Stimulated activated CD4-positive, alpha-beta T cell treated with anti-CD3 and anti-CD28 coated beads, Interleukin-4, amount 100 ng/mL, for 1 hour (primary cell): ENCODE measurements at places on chromosomes 1 and 21.

GRCh38 chr1:164868990-164869389 lies 310.0 kb downstream of the PBX1 start:
- DNase-seq, result no peak

- DNase-seq, result no peak
Observed at GRCh38 chr1:92167151-92167550, 50.6 kb upstream of the C1orf146 start.

- DNase-seq, result no peak
Observed at GRCh38 chr21:26966649-26967061, 233 bp downstream of the ADAMTS5 start.

GRCh38 chr21:31900121-31900895 lies 27.5 kb downstream of the HUNK start:
- DNase-seq, result no peak

- DNase-seq, result no peak
Observed at GRCh38 chr21:31351438-31351837, 7.4 kb upstream of the TIAM1 start.

- DNase-seq, result no peak
Observed at GRCh38 chr1:201602413-201603265, 63.7 kb downstream of the NAV1 start.

- DNase-seq, result no peak
Observed at GRCh38 chr1:32758795-32759430, 56.3 kb upstream of the SYNC start.

- no peak for DNase-seq
Observed at GRCh38 chr1:239511875-239512274, 125.5 kb downstream of the CHRM3 start.

DNA sequence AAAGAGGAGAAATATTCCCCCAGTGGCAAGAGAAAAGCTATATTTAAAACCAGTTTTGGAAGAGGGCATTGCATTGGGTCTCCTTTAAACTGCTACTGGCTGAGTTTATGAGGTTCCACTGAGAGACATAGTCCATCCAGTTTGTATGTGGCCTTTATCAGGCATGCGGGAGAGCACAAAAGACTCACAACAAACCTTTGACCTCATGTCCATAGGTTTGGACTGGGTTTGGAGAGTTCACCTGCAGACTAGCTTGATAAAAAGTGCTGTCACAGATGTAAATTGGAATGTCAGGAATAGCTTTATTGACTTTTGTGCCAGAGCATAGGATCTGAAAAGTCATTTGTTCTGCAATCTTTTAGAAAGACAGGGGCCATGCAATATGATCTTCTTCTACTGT lies 131.0 kb upstream of the NRIP1 start:
- DNase-seq, result no peak

GRCh38 chr1:179380299-179380698 lies 14.5 kb downstream of the AXDND1 start:
- no peak for DNase-seq

- peak; percentile 10 for DNase-seq
Observed at GRCh38 chr1:36924282-36924811, 110.0 kb downstream of the GRIK3 start.

- DNase-seq, result no peak
Observed at GRCh38 chr1:103341377-103341880, 184.1 kb upstream of the RNPC3 start.

DNA sequence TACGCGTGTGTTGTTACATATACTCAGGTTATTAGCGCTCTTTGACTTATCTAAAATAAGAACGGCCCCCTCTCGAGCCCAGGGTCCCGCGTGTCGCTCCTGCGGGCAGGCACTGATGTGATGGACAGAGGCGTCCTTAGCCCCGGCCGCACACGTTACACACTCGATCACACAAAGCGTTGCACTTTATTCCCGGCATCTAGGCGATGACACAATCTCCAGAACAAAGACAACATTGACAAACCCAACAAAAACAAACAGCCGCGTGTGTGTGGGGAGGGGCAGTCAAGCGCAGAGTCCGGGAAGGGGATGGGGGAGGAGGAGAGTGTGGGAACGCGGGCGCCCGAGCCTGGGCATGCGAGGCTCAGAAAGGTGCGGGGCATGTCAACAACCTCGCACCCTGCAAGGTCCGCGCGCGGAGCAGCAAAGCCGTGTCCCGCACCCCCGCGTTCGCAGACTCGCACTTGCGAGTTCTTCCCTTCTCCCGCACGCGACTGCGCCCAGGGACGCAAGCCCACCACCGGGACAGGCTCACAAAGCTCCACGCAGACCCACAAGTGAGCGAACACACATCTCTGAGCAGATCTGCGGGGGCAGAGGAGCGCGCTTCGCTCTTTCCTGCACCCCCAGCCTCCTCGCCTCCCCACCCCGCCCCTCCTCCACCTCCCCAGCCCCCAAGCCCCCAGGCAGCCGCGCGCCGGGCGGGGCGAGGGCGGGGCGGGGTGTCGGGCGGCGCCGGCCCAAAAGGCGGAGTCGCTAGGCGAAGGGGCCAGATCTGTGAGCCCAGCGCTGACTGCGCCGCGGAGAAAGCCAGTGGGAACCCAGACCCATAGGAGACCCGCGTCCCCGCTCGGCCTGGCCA lies at the start of gene EFNA1:
TSS of gene EFNA1 (plus strand) at position 772 of the 862 bp plus-strand sequence. CDS start 102 bp downstream, outside the sequence.
- DNase-seq, result peak; percentile 46

DNA sequence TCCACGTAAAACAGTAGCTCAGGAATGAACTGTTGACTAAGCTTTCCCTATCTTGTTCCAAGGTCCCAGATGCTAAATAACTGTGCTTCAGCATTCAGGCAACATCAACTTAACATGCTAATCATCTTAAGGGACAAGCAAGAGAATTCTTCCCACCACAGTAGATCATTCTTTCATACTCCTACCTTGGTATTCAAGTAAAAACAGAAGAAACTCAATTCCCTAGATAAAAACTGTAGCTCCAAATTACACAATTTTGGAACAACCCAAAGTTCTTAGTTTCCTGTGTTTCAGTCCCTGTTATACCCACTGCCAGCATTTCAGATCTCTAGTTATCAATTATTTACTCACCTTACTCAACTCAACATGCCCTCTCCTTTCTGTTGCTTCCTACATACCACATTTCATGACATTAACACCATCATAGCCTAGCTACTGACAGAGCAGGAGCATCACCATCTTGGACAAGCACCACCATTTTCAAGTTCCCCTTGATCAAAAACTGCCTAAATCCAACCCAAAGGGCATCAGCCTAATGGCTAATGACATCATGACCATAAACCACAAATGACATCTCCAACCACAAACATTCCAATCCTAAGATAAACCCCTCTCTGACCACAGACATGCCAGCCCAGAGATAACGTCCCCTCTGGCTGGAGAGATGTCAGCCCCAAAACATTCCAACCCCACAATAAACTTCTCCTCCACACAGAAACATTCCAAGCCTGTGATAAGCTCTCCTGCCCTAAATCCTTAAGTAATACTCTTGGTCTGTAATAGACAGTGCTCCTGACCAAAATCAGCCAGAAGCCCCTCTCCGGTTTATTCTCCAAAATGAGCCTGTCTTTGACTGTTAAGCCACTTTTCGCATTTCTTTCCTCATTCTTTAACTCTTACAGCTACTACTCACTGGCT lies 191.2 kb downstream of the RERE start:
- no peak for DNase-seq

- no peak for DNase-seq
Observed at GRCh38 chr1:89986020-89986419, 8.9 kb upstream of the ZNF326 start.

GRCh38 chr1:160801836-160802580 lies 6.0 kb downstream of the LY9 start:
- no peak for DNase-seq

GRCh38 chr1:53163291-53163768 lies 20.9 kb upstream of the SLC1A7 start:
- DNase-seq, result no peak

DNA sequence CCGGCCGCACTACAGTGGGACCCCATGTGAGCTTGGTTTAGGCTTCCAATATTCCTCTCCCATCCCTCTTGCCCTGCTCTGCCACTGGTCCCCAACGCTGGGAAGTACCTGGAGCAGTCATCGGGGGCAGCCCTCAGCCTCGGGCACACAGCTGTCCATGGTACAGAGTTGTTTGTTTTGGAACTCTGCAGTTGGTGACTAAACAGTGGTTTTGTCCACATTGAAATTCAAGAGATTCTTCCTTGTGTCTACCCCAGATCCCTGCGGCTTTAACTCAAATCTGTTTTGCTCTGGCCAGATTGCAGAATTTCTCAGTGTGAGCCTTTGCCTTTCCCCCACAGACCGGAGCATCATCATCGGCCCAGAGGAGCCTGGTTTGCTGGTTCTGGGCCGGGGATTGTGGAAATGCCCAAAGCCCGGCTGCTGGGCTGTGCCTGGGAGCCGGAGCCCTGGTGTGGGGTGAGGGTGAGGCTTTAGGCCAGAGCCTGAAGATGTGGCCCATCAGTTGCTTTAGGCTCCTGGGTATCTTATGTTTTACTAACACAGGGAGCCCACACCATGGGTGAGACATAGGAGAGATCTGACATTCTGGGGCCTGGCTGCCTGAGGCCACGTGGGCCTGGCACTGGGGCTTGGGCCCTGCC lies 93.2 kb downstream of the ARHGEF10L start:
- DNase-seq, result no peak

- no peak for DNase-seq
Observed at GRCh38 chr1:92123868-92124267, 43.7 kb downstream of the BTBD8 start.

GRCh38 chr1:155177918-155178281 lies 4.3 kb downstream of the TRIM46 start:
- no peak for DNase-seq

GRCh38 chr1:30600706-30601105 lies 122.7 kb downstream of the MATN1 start:
- no peak for DNase-seq

DNA sequence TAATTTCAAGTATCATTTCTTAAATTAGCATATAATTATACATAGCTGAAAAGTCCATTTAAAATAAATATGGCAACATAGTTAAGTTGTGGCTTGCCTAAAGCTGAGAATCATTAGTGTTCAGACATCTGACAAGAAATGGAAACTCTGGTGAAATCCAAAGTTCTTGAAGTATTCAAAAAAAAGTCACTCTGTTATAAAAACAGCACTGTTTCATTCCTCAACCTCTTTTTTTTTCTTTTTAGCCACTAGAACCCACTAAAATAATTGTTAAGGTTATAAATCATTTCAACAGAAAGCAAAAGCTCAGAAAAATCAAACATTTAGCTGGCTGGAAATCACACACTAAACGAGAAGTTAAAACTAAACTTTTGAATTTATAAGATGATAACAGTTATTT lies 476.7 kb downstream of the LTN1 start:
- no peak for DNase-seq

DNA sequence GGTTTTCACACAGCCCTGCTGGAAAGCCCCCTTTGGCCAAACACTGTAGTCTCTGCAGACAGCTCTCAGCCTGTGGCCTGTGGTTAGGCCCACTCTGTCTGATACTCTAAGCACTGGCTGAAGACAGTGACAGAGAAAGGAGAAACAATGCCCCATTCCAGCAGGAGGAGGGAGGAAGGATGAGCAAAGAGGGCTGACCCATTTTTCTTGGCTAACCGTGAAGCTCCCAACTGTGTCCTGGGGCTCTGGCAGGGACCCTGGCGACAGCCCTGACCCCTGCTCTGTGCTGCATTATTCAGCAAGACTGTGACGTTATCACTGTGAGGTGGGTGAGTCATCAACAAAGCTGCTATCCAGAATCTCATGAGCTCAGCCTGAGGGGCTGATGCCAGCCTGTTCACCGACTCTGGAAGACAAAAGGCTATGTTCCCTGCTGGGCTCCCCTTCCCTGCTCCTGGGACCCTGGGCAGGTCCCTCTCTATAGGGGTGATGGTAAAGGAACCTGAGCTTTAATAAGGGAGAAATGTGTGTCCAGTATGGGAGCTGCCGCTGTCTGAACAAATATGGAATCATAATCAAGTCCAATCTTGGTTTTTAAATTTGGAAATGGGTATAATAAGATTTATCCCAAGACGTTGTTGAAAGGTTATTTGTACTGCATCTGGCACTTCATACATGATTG lies 107.0 kb downstream of the RHOU start:
- no peak for DNase-seq

GRCh38 chr1:111505641-111506119 lies 2.2 kb upstream of the ADORA3 start:
- DNase-seq, result peak; percentile 14

- no peak for DNase-seq
Observed at GRCh38 chr1:205244384-205244783, 16.6 kb downstream of the TMCC2 start.

- DNase-seq, result no peak
Observed at GRCh38 chr1:231597971-231598370, 28.6 kb upstream of the DISC1 start.

DNA sequence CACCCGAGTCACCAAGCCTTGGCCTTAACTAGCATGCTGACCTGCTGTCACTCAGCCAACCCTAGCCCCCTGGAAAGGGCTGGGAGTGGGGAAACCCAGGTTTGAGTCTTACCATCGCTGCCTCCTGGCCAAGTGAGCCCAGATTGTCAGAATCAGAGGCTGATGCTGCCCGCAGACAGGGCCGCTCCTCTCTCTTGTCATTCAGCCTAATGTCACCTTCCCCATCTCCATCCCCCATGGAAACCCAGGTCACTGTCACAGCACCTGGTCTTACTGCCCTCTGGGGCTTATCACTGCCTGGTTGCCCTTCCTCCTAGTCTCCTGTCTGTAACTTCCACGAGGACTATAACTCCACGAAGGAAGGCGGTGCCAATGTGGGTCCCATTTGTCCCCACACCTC lies 53.6 kb upstream of the CASZ1 start:
- no peak for DNase-seq

- no peak for DNase-seq
Observed at GRCh38 chr1:94284476-94284875, 47.1 kb upstream of the ARHGAP29 start.

DNA sequence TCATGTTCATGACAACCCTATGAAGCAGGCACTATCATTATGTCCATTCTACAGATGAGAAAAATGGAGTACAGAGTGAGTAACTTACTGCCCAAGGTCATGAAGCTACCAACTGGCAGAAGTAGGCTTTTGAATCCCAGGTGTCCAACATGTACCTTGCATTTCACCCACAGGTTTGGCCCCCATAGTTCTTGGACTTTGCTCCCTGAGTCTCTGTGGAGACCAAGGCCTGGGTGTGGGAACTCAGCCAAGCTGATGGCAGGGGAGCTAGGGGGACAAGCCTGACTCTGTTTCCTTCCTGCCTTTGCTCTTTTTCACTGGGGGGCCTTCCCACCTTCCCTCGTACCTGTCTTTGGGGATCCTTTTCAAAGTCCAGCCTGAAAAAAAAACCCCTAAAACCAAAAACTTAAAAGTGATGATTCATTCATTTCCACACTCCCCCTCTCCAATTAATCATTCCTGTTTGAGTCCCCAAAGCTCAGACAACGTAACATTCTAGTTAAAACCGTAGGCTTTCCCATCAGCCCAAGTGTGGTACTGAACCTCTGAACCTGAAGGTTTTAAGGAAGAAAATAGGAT lies 8.5 kb upstream of the TTC22 start:
- DNase-seq, result no peak
